Upper lobe of right lung (tissue), 1 donor: ENCODE measurements at places on chromosomes 7 and 10. TPM values are rescaled to one million over a fixed set of nuclear protein-coding genes. Genes with fewer than 3 reads are reported as not detected.

CALCR gene
- total RNA-seq: not detected

ADAM12 gene
- 0.98 TPM for total RNA-seq

PIP gene
- not detected for total RNA-seq

CNPY1 gene
- total RNA-seq: not detected

MAT1A gene
- 0.69 TPM for total RNA-seq

MMRN2 gene
- total RNA-seq: 86.3 TPM

FEZF1 gene
- not detected for total RNA-seq

ELOVL3 gene
- 0.87 TPM for total RNA-seq

- DNase-seq: no peak
- peaks cover 8% of the 10 kb centered on the region for H3K4me1 ChIP-seq
- H3K27ac ChIP-seq: no peak overlapping the region
- H3K4me3 ChIP-seq: no peak overlapping the region
Observed at GRCh38 chr10:31942892-31943291, 14.3 kb upstream of the ARHGAP12 start.

DNA sequence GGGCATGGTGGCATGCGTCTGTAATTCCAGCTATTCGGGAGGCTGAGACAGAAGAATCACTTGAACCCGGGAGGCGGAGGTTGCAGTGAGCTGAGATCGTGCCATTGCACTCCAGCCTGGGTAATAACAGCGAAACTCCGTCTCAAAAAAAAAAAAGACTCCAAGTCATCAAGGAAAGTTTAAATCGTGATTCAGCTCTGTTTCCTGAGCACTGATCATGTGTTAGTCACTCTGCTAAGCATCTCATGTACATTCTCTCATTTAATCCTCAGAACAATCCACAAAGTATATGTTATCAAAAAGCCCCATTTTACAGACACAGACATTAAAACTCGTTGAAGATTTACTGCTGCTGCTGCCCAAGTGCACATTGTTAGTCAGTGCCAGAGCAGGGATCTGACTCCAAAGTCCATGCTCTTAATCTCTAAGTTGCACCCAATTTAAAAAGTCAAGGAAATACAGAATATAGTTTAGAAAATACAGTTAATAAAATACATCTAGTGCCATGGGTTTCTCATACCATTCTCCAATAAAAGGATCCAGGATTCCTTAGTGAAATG lies 6.2 kb downstream of the PIK3AP1 start:
- no peak overlapping the region for H3K4me3 ChIP-seq
- no peak overlapping the region for H3K27ac ChIP-seq
- no peaks in the 10 kb centered on the region for H3K4me1 ChIP-seq
- H3K36me3 ChIP-seq: no peaks in the 10 kb centered on the region

DNA sequence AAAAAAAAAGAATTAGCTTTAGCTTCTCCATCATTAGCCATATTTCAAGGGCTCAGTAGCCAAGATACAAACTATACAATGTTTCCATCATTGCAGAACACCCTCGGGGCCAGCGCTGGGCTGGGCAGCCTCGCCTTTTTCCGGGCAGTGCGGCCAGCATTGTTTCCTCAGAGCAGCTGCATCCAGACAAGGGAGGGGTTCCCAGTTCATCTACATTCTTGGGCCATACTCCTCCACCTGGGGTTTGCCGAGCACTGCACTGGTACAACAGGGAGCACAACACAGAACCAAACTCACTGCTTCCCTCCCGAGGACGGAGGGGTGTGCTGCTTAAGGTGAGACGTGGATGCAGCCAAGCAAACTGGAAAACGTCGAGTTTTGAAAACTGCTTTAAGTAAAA lies 2.4 kb upstream of the PKD1L1 start:
- DNase-seq: no peak
- H3K27ac ChIP-seq: peak overlapping the region; percentile 21
- H3K4me3 ChIP-seq: no peak overlapping the region
- H3K4me1 ChIP-seq: peaks cover 9% of the 10 kb centered on the region

DNA sequence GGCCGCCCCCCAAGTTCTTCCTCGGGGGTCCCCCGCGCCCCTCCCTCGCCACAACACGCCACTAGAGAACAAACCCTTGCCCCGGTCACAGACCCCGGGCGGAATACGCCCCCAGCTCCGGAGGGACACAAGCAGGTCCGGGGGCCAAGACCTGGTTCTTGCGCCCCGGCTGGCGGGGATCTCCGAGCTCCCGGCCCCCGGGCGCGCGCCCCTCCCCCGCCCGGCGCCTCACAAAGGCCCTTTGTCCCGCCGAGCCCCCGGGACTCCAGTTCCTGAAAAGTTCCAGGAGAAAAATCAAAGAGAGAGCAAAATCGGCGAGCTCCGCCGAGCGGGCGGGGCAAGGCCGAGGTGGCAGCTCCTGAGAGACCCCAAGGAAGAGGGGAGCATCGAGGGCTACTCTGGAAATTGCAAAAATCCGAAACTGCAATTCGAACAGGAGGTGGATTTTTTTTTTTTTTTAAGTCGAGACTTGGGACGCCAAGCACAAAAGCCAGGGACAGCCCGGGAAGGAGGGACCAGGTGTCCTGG lies 4.0 kb downstream of the TNRC18 start:
- peaks cover 5% of the 10 kb centered on the region for H3K36me3 ChIP-seq
- peaks cover 35% of the 10 kb centered on the region for H3K4me1 ChIP-seq
- peak overlapping the region; percentile 83 for H3K4me3 ChIP-seq
- no peaks in the 10 kb centered on the region for H3K27me3 ChIP-seq

GRCh38 chr10:71343392-71343773 lies 24.3 kb downstream of the SLC29A3 start:
- peak overlapping the region; percentile 24 for H3K27ac ChIP-seq
- peaks cover 18% of the 10 kb centered on the region for H3K4me1 ChIP-seq
- H3K27me3 ChIP-seq: no peaks in the 10 kb centered on the region

- H3K27me3 ChIP-seq: no peaks in the 10 kb centered on the region
- H3K27ac ChIP-seq: no peak overlapping the region
- H3K36me3 ChIP-seq: peaks cover 65% of the 10 kb centered on the region
- DNase-seq: no peak
- H3K4me1 ChIP-seq: peaks cover 27% of the 10 kb centered on the region
Observed at GRCh38 chr7:44471850-44472249, 18.6 kb downstream of the NUDCD3 start.

DNA sequence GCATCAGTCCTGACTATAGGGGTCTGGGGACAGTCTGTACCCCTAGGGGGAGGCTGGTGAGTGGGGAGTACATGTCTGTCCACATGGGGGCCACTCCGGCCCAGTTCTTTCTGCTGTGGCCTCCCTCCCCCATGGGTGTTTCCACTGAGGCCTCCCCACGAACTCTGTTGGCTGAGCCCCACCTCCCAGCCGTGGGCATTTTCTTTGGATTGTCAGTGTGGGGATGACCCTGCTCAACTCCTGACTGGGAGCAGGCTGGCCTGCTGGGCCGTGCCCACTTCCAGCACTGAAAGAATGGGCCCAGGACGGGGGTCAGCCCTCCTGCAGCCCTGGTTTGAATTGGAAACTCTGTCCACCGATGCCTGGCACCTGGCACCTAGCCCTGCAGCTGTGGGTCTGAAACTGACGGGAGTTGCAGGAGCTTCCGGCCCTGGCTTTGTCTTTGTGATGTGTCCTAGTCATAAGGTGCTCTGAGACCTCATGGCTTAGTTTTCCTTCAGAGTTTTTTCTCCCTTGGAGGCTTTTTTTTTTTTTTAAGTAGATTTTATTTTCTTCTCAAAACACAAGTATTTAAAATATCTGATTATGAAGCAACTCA lies 46.5 kb downstream of the LHPP start:
- H3K4me3 ChIP-seq: no peak overlapping the region
- H3K27me3 ChIP-seq: no peaks in the 10 kb centered on the region
- no peaks in the 10 kb centered on the region for H3K4me1 ChIP-seq
- H3K36me3 ChIP-seq: no peaks in the 10 kb centered on the region
- no peak for DNase-seq
- no peak overlapping the region for H3K27ac ChIP-seq

DNA sequence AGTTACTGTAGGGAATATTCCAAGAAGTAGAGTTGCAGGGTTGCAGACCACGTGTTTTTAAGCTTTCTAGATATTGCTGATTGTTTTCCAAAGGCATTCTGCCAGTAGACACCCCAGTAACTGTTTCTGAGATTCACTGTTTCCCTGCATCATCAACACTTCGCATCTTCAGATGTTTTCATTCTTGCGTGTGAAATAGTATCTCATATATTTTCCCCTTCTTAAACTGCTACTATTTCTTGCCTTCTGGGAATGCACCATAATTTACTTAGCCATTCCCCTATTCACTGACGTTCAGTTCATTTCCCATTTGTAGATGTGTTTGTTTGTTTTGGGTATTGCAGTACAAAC lies 30.7 kb downstream of the ALOX5 start:
- no peaks in the 10 kb centered on the region for H3K36me3 ChIP-seq
- peaks cover 8% of the 10 kb centered on the region for H3K27me3 ChIP-seq
- H3K27ac ChIP-seq: no peak overlapping the region
- H3K4me3 ChIP-seq: no peak overlapping the region
- H3K4me1 ChIP-seq: no peaks in the 10 kb centered on the region

DNA sequence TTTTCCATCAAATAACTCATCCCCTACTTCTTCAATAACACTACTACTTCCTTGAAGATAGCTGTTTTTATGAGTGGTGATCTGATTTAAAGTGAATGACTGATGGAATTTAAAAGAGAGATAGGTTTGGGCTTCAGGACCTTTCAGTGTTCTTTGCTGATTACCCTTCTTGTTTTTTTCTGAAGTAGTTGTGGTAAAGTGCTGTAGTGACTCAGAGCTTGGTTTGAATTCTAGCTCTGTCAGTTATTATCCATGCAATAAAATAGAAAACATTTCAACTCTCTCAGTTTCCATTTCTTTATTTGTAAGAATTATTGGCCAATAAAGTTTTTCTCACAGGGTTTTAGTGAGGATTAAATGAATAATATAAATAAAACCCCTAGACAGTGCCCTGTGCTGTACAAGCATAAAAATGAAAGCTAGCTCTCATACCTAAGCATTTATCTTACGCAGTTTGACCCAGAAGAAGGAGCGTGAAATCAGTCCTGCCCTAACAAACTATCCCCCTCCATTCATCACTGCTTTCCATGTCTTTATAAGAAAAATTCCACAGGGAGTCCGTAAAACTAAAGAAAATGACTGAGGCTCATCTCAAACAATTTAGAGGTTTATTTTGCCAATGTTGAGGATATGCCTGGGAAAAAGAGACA lies 25.1 kb upstream of the AKAP9 start:
- no peak overlapping the region for H3K4me3 ChIP-seq
- H3K27ac ChIP-seq: no peak overlapping the region
- no peak for DNase-seq
- no peaks in the 10 kb centered on the region for H3K27me3 ChIP-seq

GRCh38 chr7:122248472-122248871 lies 56.1 kb downstream of the FEZF1 start:
- H3K36me3 ChIP-seq: no peaks in the 10 kb centered on the region
- H3K4me1 ChIP-seq: no peaks in the 10 kb centered on the region
- H3K27ac ChIP-seq: no peak overlapping the region

- H3K27ac ChIP-seq: peak overlapping the region; percentile 67
- DNase-seq: no peak
- no peaks in the 10 kb centered on the region for H3K27me3 ChIP-seq
- peaks cover 41% of the 10 kb centered on the region for H3K4me1 ChIP-seq
- H3K36me3 ChIP-seq: no peaks in the 10 kb centered on the region
Observed at GRCh38 chr10:14550471-14550981, 219.8 kb upstream of the FRMD4A start.

GRCh38 chr10:68303849-68304412 lies 27.9 kb upstream of the HNRNPH3 start:
- H3K4me3 ChIP-seq: no peak overlapping the region
- no peaks in the 10 kb centered on the region for H3K27me3 ChIP-seq
- no peaks in the 10 kb centered on the region for H3K36me3 ChIP-seq
- no peak for DNase-seq
- H3K4me1 ChIP-seq: no peaks in the 10 kb centered on the region
- H3K27ac ChIP-seq: no peak overlapping the region

DNA sequence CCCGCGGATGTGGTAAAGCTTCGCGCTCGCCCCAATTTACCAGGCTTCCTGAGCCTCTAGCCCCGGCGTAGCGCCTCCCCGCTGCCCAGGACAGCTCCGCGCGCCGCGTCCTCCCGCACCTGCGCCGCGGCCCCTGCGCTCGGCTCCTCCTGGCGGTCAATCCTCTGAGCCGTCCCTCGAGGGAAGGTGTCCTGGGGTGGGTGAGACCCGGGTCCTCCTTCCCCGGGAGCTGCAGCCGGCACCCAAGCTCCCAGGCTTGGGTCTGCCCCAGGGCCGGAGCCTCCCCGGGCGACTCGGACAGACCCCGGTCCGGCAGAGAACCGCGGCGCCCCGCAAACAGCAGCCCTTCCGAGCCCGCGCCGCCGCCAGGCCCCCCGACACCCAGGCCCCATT lies 512 bp downstream of the OSBPL3 start:
- H3K27me3 ChIP-seq: no peaks in the 10 kb centered on the region
- peak overlapping the region; percentile 60 for H3K4me3 ChIP-seq
- H3K36me3 ChIP-seq: no peaks in the 10 kb centered on the region

- DNase-seq: no peak
- H3K4me1 ChIP-seq: peaks cover 16% of the 10 kb centered on the region
- H3K27ac ChIP-seq: peak overlapping the region; percentile 47
- no peak overlapping the region for H3K4me3 ChIP-seq
Observed at GRCh38 chr7:51229620-51230323, 86.8 kb downstream of the COBL start.

- no peak overlapping the region for H3K4me3 ChIP-seq
- no peaks in the 10 kb centered on the region for H3K36me3 ChIP-seq
- DNase-seq: no peak
- H3K4me1 ChIP-seq: peaks cover 34% of the 10 kb centered on the region
- no peak overlapping the region for H3K27ac ChIP-seq
- no peaks in the 10 kb centered on the region for H3K27me3 ChIP-seq
Observed at GRCh38 chr7:120996333-120996987, 7.9 kb downstream of the CPED1 start.

DNA sequence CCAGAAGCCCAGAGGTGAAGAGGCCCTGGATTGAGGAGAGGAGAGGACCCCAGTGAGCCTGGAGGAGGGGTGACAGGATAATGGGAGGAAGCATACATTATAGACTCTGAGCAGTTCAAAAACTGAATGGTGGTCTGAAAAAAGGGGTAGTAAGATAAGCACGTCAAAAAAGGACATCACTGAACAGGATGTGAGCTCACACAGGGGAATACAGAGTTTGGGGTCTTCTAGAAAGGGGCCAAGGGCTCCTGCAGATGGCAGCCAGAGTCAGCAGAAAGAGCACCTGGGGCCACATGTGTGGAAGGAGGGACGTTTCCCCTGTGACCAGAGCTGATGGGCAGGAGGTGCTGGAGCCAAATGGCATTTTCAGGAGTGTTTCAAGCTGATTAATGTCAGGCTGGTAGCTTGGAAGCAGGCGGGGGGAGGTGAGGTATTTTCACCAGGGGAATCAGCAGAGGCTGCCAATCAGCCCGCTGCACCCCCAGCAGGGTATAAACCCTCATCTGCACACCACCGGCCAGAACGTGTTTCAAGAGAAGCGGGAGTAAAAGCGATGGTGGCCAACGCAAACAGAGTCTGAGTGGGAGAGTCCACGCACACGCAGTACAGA lies 85.8 kb downstream of the TNS3 start:
- H3K4me1 ChIP-seq: peaks cover 46% of the 10 kb centered on the region
- H3K27ac ChIP-seq: no peak overlapping the region
- no peaks in the 10 kb centered on the region for H3K36me3 ChIP-seq
- no peak overlapping the region for H3K4me3 ChIP-seq
- no peak for DNase-seq
- no peaks in the 10 kb centered on the region for H3K27me3 ChIP-seq

- H3K27ac ChIP-seq: no peak overlapping the region
- no peaks in the 10 kb centered on the region for H3K4me1 ChIP-seq
- no peaks in the 10 kb centered on the region for H3K27me3 ChIP-seq
- no peaks in the 10 kb centered on the region for H3K36me3 ChIP-seq
- no peak overlapping the region for H3K4me3 ChIP-seq
- DNase-seq: no peak
Observed at GRCh38 chr10:112605063-112605462, 158.0 kb downstream of the VTI1A start.

- H3K4me1 ChIP-seq: no peaks in the 10 kb centered on the region
- H3K4me3 ChIP-seq: no peak overlapping the region
- no peak overlapping the region for H3K27ac ChIP-seq
- no peak for DNase-seq
- H3K36me3 ChIP-seq: no peaks in the 10 kb centered on the region
Observed at GRCh38 chr10:64690194-64690593, 1169.0 kb downstream of the REEP3 start.
